Stimulated activated CD4-positive, alpha-beta T cell treated with anti-CD3 and anti-CD28 coated beads, Interleukin-1b, Interleukin-23, amount 100 ng/mL, for 48 hours (primary cell): ENCODE measurements at places on chromosomes 6 and 20.

- no peak for DNase-seq
These were observed 13.9 kb downstream of the JARID2 start for GRCh38 chr6:15259766-15260098.

GRCh38 chr20:24983896-24984295, 8.7 kb downstream of the APMAP start:
- DNase-seq = no peak

- DNase-seq = no peak
These were observed 2.6 kb upstream of the HLA-B start for GRCh38 chr6:31359581-31359980.

- no peak for DNase-seq
These were observed 235.4 kb downstream of the BTBD9 start for GRCh38 chr6:38404355-38404754.

GRCh38 chr6:1904898-1905297, 295.2 kb downstream of the FOXC1 start:
- DNase-seq = no peak

GRCh38 chr6:157652601-157653363, 170.3 kb upstream of the SNX9 start:
- DNase-seq = no peak

DNA sequence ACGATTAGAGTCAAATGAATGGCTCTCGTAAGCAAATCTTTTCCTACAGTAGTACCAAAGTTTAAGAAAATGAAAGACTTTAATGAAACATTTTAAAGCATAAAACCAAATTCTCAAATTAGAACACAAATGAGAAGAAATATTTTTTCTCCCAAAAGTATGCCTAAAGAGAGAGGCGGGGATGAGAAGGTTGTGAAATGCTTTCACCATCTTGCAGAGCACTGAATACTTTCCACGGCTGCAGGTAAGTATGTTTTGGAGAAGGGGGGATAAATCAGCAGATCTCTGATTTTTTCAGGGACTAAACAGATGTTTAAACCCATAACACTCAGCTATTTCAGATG, 277.1 kb downstream of the ADGB start:
- DNase-seq = no peak

- DNase-seq = no peak
These were observed 33.9 kb upstream of the STXBP5 start for GRCh38 chr6:147170269-147170668.

DNA sequence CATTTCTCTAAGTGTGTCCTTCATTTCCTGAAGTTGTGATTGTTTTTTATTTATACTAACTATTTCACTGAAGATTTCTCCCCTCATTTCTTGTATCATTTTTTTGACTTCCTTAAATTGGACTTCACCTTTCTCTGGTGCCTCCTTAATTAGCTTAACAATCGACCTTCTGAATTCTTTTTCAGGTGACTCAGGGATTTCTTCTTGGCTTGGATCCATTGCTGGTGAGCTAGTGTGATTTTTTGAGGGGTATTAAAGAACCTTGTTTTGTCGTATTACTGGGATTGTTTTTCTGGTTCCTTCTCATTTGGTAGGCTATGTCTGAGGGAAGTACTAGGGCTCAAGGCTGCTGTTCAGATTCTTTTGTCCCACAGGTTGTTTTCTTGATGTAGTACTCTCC, 92.8 kb downstream of the ESR1 start:
- no peak for DNase-seq

DNA sequence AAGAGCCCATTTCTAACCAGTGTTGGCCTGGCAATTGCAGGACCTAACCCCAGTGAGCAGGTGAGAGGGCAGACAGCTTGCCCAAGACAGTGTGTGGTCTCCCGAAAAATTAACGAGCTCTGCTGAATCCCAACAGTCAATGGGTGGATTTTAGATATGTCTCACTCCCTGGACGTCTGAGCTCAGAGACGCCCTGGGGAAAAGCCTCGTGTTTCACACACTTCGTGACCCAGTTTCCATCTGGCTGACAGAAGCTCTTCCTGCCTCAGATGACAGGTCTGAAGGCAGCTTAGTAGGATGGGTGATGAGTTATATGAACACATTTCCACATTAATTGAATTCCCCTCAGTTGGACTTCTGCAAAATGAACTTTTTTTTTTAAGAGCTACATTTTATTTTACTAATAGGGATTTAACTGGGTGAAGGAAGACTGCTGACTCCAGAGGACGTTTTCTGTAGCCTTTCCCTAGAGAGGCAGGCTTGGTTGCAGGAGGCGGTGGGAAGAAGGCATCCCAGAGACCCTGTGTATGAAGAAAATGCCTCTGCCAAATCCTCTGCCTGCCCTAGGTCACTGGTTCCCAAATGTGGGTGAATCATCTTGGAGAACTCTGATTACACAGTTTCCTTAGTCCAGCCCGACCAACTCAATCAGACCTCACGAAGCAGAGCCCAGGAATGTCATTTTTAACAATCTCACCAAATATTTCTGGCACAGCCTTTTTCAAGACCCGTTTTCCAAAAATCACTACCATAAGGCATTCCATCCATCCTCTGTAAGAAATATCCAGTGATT, 71.7 kb upstream of the LY86 start:
- DNase-seq = no peak

GRCh38 chr20:46434597-46434996, 28.2 kb upstream of the ELMO2 start:
- no peak for DNase-seq

DNA sequence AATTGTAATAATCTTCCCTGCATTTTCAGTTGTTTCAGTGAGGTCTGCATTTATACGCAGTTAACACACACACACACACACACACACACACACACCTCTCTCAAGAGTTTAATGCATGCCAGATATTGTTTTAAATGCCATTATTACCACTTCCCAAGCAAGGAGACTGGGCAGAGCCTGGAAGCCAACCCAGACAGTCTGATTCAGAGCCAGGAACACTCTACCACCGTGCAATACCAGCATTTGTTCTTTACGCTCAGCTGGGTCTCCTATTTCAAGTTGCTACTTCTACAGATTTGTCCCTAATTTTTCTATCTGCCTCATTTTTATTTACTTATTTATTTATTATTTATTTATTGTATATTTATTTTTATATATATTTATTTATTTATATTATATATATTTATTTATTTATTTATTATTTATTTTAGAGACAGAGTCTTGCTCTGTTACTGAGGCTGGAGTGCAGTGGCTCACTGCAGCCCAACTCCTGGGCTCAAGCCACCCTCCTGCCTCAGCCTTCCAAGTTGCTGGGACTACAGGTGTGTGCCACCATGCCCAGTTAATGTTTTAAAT, 68.4 kb downstream of the PCSK2 start:
- no peak for DNase-seq

DNA sequence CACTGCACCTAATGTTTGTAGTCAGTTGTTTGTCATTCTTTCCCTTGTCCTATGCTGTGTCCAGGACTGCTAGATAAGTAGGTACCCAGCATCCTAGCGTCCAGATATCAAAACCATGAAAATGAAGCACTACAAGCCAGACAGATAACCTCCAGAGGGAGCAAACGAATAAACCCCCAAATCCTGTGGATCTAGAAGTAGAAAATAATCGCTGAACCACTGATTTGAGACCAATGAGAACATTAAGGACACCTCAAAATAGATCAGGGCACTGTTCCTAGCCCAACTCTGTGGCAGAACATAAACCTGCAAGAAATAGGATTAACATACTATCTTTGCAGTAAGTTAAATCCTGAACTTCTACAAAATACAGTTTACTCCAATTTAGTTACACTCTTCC, 1.1 kb upstream of the KLHL32 start:
- DNase-seq = no peak

DNA sequence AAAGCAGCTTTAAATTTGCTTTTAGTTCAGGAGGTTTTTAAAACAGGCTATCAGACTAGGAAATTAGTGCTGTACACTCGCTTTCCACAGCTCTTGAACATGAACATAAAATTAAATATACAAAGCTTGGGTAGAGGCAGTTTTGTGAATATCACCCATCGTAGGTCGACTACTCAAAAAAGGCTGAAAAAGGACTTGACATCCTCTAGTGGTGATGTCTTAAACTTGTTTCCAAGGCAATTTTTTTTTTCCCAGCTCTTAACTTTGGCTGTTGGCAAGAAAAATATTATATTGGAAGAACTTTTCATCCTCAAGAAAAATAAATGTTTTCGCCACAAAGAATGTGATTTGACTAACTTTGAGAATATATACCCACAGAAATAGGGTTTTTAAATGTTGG, 2.9 kb downstream of the MAP7 start:
- no peak for DNase-seq

- DNase-seq = no peak
These were observed 45.4 kb downstream of the AKAP12 start for GRCh38 chr6:151285122-151285521.

DNA sequence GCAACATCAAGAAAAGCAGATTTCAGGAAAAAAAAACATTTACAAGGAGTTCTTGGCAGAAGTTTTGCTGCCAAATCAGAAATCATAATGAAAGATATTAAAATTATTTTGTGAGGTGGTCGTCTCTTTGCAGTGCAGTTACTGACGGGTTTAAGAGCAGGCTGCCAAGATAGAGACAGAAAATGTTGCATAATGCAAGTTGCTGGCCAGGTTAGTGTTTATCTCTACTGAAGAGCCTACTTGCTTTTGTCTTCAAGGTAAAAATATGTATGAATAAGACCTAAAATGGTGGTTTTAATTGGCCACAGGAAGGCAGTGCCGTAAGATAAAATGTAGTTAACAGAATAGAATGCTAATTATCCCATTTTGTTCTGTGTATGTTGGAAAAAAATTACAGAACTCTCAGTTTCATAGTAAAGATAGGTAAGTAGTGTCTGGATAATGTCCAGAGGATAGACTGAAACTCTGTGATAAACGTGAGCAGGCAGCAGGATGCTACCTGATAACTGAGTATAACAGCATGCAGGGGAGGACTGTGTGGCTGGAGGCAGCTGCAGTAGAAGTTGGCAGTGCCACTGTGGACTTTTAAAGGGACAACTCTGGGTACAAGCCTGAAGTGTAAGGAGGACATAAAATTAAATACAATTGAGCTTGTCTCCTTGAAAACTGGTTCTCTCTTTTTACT, 13.9 kb downstream of the FOXO3 start:
- no peak for DNase-seq

DNA sequence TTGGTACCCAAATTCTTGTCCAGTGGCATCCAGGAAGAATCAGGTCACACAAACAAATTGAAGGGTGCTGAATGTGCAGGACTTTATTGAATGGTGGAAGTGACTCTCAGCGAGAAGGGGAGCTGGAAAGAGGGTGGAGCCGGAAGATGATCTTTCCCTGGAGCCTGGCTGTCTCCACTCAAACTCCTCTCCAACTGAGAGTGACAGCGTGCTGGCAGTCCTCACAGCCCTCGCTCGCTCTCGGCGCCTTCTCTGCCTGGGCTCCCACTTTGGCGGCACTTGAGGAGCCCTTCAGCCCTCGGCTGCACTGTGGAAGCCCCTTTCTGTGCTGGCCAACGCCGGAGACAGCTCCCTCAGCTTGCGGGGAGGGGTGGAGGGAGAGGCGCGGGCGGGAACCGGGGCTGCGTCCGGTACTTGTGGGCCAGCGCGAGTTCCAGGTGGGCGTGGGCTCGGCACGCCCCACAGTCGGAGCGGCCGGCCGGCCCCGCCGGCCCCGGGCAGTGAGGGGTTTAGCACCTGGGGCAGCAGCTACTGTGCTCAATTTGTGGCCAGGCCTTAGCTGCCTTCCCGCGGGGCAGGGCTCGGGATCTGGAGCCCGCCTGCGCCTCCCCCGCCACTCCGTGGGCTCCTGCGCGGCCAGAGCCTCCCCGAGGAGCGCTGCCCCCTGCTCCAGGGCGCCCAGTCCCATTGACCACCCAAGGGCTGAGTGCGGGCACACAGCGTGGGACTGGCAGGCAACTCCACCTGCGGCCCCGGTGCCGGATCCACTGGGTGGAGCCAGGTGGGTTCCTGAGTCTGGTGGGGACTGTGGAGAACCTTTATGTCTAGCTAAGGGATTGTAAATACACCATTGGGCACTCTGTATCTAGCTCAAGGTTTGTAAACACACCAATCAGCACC, 26.7 kb upstream of the MBOAT1 start:
- DNase-seq = no peak

GRCh38 chr20:58880994-58881752, 28.7 kb downstream of the GNAS start:
- no peak for DNase-seq

GRCh38 chr20:21303061-21303871, at the start of gene XRN2:
Gene XRN2 (plus strand): TSS chr20:21303331. CDS start chr20:21303399, 68 bp downstream.
- DNase-seq = peak; percentile 96

GRCh38 chr6:91566467-91566866, 979.6 kb upstream of the MAP3K7 start:
- no peak for DNase-seq

DNA sequence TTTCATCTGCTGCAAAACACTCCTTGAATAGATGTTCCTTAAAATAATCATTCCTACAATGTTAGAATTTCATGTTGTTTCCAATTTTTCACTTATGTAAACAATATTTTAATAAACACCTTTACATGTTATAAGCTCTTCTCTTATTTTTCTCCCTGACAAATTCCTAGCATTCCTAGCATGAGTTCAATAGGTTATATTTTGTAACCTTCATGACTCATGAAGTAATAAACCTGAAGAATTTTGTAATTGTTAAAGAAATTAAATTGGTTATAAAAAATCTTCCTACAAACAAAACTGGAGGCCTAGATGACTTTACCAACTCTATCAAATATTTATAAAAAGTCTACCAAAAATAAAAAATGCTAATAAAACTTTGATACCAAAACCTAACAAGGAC, 66.3 kb downstream of the NT5E start:
- no peak for DNase-seq

- no peak for DNase-seq
These were observed 15.8 kb downstream of the HDDC2 start for GRCh38 chr6:125285936-125286335.

DNA sequence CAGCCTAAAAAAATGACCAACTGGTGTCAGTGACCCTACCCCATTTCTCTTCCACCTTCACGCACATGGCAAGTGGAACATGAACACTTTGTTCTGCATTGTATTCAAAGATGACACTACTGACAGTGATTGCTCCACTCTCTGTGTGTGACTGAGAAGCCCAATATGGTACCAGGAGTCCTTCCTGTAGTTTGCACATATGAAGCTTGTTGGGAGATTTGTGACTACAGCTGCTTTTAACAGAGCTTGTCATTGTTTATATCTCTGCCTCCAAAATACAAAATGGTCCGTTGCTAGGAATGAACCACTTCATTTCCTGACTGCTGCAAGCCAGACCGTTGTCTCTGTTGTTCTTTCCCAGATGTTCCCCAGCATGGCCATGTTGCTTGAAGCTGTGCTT, 140.3 kb upstream of the TCF21 start:
- no peak for DNase-seq

GRCh38 chr20:10646886-10647420, 26.8 kb downstream of the JAG1 start:
- DNase-seq = no peak

DNA sequence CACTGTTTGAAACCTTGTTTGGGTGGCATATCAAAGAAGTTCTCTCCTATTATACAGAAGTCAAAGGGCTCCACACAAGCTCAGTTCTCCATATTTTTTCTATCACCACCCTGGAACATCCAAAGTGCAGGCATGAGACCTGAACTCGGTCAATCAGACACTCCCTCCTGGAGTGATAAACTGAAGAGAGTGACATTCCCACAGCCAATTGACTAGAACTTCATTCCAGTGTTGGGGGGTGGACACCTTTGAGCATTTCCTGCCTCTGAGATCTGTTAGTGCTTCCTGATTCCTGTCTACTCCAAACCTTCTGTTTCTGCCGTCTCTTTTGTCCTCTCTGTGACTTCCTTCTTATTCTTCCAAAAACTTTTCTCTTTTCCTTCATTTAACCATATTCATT, 220.7 kb upstream of the NOX3 start:
- no peak for DNase-seq
